ENCODE measurements at places on chromosomes 7 and 10.

DNA sequence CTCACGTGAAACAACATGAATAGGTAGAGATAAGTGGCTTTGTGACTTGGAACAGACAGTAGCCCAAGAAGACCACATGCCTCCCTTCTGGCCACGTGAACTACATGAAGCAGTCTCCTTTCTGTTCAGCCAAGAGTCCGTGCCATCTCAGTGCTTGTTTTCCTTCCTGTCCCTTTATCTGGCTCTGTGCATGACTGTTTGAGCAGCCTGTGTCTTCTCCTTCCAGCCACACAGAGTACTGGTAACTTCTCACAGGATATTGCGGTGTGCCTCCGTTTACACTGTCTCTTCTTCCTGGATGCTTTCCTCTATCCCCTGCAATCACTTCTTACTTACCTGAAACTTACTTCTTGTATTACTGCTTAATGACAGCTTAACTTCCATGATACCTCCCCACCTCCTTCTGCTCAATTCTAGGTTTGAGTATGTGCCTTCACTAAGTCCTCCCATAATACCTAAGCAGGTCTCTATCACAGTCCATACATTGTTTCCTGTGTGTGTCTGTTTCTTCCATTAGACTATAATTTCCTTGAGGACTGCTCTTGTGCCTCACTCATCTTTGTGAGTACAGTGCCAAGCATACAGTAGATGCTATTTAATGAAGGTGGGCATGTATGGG is 748.7 kb downstream of the AUTS2 start:
- no peak for DNase-seq

DNA sequence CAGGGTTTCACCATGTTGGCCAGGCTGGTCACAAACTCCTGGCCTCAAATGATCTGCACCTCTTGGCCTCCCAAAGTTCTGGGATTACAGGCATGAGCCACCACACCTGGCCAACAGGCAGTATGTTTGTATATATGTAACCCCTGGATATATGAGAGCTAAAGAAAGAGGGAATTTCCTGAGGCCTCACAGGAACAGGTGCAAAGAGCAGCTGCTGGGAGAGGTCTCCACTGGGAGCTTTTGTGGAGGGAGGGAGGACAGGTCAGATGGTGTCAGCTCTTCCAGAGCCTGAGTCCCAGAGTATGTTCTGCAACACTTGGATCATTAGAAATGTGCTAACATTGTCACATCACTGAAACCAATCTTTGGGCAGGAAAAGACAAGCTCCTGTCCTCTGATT is 110.1 kb upstream of the KIF5B start:
- DNase-seq: no peak

- no peak for DNase-seq
These were observed 42.8 kb upstream of the NUB1 start for GRCh38 chr7:151298765-151299164.

- DNase-seq: no peak
These were observed 20.8 kb upstream of the SEPTIN7 start for GRCh38 chr7:35780070-35780469.

GRCh38 chr7:78702770-78703169 is 750.7 kb downstream of the MAGI2 start:
- no peak for DNase-seq

DNA sequence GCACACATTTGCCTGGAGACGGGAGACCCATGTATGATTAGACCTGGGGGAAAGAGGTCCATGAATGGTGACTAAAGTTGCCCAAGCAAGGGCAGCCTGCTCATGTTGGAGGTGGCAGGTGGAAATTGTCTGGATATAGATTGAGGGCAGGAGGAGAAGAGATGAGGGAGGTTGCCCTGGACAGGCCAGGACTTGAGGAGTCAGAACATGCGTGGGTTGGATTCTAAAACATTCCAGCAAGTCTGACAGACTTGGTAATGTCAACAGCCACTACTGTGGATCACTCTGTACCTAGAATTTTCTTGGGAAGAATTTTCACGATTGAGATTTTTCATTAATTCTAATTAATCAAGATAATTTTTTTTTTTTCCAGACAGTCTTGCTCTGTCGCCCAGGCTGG is 19.1 kb upstream of the SVOPL start:
- DNase-seq: no peak

DNA sequence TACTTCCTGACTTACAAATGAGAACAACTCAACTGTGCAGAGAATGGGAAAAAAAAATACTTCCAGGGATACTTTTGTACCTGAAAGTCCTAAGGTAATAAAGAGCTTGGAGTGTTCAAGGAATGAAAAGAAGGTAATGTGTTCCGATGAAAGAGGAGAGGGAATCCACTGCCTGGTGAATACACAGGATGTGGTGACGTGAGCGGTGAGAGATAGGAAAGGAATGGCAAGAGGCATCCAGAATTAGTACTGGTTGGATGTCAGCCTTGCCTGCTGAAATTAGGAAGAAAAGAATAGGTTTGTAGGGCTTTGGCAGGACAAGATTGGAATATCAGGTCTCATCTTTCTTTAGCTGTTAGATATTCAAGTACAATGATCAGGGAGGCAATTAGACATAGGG is 347.7 kb downstream of the POM121L12 start:
- no peak for DNase-seq

DNA sequence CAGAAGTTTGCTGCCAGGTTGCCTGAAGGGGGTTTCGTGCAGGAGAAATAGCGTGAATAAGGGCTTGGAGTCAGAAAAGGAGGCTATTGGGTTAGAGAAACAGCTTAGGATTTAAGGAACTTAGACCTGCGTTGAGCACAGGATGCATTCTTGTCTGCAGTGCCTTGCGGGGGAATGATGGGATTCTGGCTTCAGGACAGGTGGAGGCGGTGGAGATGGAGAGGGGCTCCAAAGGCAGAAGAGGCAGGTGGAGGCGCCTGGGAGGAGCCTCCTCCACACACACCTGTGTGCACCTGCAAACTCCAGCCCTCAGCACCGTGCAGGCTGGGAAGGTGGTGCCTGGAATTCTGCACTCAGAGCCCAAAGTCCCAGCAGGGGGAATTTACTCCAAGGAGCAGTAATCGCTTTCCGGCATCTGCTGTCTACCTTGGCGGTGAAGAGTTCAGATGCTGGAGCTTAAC is 1.8 kb downstream of the CLIP2 start:
- no peak for DNase-seq

GRCh38 chr10:42491001-42491592 is 147.3 kb downstream of the ZNF33B start:
- DNase-seq: no peak

DNA sequence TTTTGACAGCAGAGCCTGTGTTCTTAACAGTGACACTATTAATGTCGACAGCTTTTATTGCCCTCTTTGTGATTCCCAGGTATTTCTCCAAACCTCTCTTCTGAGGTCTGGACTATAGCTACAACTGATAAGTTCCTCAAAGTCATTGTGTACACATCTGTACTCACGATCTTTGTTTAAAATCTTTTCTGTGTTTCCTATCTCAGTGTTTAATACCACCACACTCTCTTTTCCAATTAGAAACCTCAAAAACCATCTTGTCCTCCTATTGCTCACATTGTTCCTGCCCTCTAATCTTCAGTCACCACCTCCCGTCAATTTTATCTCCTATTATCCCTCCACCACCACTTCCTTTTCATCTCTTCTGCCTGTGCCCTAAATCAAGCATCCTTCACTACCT is 12.9 kb upstream of the WASL start:
- DNase-seq: no peak

- DNase-seq: no peak
These were observed 59.2 kb downstream of the C10orf90 start for GRCh38 chr10:126611303-126611702.

DNA sequence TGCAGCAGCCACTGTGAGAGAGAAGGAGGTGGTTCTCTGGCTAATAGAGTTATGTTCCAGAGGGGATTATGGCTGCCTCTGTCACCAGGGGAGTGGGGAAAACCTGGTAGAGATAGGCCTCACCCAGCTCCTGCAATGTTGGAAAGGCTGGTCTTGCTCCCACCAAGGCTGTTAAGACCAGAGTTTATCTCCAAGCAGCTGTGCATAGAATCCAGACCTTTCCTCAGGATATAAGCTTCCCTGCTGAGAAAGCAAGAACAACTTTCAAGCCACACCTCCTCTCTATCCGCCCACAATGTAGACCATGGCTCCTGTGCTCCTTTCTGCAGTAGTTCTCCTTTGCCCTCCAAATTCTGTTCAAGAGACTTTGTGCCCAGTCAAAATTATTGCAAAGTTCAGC is 1375.4 kb downstream of the REEP3 start:
- DNase-seq: no peak

GRCh38 chr10:14413523-14413922 is 82.8 kb upstream of the FRMD4A start:
- DNase-seq: no peak

DNA sequence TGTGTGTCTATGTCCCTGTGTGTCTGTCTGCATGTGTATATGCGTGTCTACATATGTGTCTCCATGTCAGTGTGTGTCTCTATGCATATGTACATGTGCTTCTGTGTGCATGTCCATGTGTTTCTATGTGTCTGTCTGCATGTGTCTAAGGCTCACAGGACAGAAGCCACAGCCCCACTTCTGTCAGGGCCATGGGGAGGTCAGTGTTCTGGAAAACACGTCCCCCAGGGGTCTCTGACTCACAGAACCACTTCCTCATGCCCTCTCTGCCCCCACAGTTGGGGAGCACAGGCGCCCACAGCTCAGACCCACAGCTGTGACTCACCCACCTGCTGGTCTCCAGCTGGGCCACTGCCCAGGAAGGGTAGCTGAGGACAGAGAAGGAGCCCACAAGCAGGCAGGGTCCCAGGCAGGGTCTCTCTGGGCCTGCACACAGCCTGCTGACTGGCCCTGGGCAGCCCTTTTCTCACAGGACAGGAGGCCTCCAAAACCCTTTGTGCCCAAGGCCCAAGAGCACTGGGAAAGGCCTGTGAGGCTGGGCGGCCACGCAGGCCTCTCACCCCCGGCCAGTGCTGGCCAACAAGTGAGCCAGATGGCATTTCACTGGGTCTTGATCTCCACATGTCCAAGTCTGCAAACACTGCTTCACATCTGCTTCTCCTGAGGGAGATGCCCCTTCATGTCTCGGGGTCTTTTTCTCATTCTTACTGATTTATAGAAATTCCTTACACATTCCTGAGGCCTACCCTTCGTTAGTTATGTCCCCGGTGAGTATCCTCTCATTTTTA is 102.9 kb upstream of the FAM20C start:
- no peak for DNase-seq

DNA sequence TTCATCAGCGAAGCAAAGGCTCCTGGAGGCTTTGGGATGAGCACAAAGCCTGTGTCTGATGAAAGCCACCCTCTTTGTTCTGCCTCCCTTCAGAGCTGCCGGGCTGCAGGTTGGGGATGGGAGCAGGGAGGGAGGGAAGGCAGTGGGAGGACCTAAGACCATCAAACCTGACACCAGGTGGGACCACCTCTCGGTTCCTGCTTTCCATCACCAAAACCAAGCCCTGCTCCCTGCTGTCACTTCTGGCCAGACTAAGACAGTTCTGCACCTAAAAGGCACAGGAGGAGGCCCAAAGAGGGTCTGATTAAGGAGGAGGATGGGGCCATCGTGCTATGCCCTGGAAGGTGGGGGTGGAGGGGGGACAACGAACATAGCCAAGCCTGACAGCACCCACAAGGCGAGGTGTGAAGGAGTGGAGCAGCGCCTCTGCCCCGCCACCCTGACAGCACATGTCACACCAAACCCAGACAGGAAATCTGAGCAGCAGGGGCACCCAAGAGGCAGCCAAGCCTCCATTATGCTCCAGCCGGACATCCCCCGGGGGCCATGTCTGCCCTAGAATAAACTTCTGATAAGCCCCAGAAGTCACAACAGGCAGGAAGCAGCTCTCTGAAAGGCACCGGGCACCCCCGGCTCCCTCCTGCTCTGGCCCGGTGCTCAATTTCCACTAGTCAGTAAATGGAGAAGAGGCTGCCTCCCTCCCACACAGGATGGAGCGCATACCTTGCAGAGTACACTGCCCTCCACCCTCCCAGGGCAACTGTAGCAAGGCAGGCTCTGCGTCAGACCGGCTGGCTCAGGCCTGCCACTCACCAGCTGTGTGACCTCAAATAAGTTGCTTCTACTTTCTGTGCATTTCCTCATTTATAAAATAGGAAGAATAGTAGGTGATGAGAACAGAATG is 48.9 kb downstream of the DLG5 start:
- peak; percentile 55 for DNase-seq

DNA sequence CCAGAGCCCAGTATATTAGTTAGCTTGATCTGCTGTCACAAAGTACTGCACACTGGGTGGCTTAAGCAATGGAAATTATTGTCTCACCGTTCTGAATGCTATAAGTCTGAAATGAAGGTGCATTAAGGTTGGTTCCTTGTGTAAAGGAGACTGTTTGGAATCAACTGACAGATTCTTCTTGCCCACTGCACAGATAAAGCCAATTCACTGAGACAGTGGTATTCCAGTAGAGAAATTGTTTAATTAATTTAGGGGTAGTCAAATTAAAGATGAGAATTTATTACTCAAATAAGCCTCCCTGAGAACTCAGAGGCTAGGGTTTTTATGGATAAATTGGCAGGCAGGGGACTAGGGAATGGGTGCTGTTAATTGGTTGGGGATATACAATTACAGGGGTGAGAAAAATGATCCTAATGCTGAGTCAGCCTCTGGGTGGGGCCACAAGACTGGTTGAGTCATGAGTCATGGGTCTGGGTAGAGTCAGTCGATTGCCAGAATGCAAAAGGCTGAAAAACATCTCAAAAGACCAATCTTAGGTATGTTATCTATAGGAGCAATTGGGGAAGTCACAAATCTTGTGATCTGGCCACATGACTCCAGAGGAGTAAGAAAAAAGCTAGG is 23.5 kb upstream of the SAMD9L start:
- DNase-seq: no peak

- no peak for DNase-seq
These were observed 157.5 kb downstream of the TAX1BP1 start for GRCh38 chr7:27897441-27897847.

GRCh38 chr7:920351-921070 is 34.0 kb downstream of the ADAP1 start:
- DNase-seq: no peak

- no peak for DNase-seq
These were observed 370.2 kb downstream of the GATA3 start for GRCh38 chr10:8424555-8425211.

DNA sequence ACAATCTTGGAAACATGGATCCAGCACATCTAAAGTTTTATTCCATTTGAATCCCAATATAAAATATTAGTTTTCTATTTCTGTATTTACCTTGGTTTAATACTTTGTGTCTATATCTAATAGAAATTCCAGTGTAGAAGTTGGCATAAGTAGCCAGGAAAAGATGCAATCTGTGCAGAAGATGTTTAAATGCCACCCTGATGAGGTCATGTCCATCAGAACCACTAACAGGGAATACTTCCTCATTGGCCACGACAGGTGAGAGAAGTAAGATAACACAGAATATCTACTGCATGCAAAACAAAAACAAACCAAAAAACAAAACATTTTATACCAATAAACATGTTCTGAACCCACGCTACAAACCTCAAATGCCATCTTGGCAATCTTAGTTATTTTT is 15.7 kb downstream of the PLEKHS1 start:
- no peak for DNase-seq

DNA sequence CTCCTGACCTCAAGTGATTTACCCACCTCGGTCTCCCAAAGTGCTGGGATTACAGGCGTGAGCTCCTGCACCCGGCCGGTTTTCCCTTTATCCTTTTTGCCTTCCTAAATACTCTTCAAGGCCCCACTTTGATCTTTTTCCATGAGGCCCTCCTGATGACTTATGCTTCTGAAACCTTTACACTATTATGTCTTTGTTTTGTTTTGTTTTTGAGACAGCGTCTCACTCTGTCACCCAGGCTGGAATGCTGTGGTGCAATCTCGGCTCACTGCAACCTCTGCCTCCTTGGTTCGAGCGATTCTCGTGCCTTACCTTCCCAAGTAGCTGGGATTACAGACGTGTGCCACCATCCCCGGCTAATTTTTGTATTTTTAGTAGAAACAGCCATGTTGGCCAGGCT is 3.8 kb downstream of the STMP1 start:
- DNase-seq: no peak

GRCh38 chr10:116055252-116055916 is 217.6 kb downstream of the GFRA1 start:
- no peak for DNase-seq
